ENCODE measurements at places on chromosomes 1 and 21.

- DNase-seq: no peak
These were observed 1.3 kb downstream of the EDN2 start for GRCh38 chr1:41483001-41483850.

GRCh38 chr1:158649052-158649451, 37.5 kb downstream of the SPTA1 start:
- no peak for DNase-seq

DNA sequence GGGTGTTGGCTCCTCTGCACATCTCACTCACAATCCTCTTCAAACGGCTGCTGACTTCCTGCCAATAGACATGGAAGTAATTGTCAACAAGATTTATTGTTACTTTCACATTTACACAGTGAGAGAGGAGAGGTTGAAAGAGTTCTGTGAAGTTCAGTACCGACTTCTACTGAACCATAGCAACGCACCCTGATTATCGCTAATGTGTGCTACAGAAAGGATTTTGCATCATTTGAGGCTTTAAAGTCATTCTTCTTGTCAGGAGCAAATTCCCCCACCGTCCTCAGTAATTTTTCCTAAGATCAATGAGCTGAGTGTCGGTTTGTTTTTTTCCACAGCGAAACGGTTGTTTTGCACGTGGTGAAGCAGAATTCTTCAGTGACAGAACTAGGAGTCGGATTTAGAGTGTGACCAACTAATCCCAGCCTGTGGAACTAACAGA, 361.0 kb downstream of the ADGRL2 start:
- DNase-seq: no peak

DNA sequence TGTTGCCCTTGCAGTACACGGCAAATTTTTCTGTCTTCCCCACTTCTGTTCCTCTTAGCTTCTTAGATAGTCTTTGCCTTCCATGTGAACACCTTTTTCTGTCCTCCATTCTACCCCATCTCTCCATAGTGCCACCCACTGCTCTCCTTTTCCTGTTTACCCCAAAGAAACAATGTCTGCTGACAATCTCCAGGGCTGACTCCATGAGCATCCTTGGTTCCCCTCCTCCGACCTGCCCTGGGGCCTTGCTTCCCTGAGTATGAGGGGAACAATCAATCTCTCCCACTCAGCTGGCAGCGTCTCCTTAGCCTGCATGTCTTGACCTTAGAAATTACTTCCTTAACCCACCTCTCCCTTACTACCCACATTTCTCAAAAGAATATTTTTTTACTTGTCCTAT, 12.3 kb upstream of the MYBPHL start:
- no peak for DNase-seq

DNA sequence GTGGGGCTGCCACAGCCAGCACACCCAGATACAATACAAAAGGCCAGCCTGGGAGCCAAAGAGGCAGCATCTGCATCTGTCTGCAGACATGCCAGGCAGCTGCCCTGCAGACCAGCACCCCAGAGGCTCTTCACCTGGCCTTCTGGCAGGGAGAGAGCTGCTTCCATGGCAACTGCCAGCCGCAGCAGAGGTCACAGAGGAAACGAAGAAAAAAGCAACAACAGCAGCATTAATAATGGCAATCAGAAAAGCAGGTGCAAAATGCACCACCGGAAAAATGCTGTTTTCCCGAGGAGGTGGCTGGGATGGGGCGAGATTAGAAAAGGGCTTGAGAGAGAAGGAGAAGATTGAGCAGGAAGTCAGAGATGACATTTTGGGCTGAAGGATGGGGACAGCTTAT, 309.5 kb downstream of the PCP4 start:
- no peak for DNase-seq

DNA sequence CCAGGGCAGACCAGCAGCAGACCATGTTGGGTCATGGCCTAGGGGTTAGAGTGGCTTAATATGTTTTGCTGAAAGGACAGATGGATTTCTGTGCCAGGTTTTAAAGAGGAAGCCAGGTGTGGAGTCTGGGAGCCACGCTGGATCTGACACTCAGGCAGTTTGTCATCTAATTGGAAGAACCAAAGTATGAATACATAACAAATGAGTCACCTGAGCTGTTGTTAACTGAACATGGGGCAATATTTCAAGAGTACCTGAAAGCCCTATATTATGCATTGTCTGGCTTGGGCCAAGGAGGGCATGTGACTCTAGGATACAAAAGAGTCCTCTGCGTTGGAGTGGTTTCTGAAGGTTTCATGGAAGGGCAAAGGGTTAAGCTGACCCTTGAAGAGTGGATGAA, 70.6 kb downstream of the LMO4 start:
- DNase-seq: no peak

DNA sequence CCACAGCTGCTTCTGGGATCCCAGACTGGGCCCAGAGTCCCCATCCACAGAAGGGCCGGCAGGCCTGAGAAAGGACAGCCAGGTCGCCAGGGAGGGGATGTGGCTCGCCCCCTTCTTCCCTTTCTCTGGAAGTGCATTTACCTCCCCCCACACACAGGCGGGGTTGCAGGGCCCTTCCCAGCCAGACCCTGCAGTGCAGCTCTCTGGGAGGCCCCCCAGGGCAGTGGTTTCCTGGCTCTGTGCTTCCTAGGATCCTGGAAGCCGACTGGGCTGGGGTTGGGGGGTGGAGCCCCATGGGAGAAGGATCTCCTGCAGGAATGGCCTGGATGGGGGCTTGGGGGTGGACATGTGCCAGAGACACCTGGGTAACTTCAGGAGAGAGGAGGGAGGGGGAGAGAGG, 4.2 kb upstream of the COL6A1 start:
- no peak for DNase-seq

- DNase-seq: no peak
These were observed 15.0 kb downstream of the ALPL start for GRCh38 chr1:21524220-21524619.

GRCh38 chr1:193634470-193634869, 448.1 kb upstream of the B3GALT2 start:
- DNase-seq: peak; percentile 3

GRCh38 chr1:35599411-35599810, 26.3 kb downstream of the TFAP2E start:
- no peak for DNase-seq

DNA sequence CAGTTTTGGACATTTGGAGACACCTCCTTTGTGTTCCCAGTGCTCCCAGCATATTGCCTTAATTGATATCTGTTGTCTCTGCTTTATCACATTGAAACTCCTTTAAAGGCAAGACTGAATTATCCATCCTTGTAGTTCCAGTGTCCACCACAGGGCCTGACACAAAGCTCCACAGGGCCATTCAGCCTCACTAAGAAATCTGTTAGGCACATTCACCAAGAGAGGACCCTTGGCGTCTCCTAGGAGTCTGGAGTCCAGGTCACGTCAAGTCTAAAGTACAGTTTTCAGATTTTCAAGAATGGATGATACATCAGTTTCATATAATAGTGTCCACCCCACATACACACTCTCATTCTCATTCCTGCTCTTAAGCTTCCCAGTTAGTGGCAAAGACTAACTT, 4.8 kb downstream of the ACP6 start:
- no peak for DNase-seq
